ENCODE measurements at places on chromosomes 7 and 10.
A peak's percentile ranks its signal among the peaks of the same experiment; 100 is the strongest.

DNA sequence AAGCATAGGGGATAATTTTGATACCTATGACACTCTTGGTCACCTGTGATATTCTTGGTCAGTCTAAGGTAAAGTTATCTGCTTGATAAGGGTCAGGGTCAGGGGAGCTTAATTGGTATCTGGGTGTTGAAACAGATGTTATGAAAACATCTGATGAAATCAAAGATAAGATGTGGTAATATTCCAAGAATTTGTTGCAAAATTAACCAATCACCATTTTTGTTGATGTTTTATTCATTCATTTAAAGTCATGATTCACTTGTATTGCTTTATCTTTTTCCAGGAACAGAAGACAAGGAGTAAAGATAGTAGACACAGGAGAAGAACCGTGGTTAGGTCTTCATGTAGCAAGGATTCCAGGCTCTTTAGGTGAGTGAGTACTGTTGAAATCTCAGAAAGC lies 103.1 kb downstream of the SEMA3C start:
- no peak for DNase-seq

DNA sequence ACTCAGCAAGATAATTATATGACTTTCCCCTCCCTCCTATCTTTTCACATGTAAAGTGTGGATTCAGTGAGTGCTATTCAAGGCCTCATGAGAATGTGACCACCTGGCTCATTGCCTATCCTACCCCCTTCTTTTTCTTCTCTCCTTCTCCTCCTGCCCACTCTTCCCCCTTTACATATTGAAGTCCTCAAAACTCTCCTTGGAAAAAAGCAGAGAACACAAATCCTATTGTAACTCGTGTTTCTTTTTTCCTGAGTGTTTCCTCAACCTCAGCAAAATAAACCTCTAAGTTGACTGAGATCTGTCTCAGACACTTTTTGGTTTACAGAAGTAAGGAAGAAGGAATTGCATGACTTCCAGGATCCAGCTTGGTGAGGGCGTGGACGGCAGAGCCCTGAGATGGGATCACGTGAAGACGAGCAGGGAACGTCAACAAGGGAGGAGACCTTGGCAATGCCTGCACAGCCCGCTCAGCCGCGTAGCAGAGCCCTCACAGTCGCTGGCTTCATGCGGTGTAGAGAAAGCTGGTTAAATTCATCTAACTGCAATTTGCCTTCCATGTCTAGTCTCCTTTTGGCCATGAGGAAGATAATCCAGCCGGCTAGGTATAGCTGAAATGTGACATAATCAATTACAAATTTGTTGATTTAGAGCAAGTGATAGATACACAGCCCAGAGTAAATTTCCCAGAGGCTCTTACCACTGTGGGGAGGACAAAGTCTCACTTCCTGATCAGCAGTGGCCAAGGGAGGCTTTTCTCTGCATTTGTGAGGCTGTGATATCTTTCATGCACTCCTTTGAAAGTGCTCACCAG lies 75.7 kb downstream of the LYZL2 start:
- peak; percentile 7 for DNase-seq

GRCh38 chr7:142384493-142384922 lies 126.7 kb upstream of the PRSS58 start:
- no peak for DNase-seq

DNA sequence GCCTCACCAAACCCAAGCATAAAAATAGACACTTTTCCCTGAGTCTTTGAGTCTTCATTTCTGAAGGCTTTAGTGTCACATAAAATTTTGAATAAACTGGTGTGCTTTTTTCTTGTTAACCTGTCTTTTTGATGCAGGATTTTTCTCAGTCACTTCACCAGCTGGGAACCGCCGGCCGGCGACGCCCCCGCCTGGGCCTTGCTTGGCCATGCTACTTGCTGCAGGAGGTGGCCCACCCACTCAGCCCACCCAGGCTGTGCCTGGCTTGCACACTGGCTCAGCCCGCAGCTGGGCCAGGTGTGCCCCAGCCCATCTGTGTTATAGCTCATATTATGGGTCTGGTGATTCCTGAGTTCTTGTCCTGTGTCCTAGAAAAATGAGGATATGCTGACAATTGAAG lies 247.4 kb upstream of the CACNA2D1 start:
- DNase-seq: no peak

DNA sequence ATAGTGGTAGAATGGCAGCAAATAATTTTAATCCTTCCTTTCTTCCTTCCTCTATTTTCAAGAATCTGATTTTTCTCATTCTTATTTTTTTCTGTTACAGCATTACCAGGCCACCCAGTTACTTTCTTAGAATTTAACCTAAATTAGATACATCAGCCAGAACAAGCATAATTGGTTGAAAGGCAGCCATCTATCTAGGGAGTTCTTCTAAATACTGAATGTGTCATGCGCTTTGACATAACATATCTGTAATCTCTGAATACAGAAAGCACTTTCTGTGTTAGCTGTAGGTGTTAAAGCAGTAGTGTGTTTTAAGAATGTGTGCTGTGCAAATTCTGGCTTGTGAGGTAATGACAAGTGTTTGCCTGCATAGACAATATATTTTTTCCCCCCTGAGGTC lies 97.3 kb downstream of the BTRC start:
- DNase-seq: no peak

DNA sequence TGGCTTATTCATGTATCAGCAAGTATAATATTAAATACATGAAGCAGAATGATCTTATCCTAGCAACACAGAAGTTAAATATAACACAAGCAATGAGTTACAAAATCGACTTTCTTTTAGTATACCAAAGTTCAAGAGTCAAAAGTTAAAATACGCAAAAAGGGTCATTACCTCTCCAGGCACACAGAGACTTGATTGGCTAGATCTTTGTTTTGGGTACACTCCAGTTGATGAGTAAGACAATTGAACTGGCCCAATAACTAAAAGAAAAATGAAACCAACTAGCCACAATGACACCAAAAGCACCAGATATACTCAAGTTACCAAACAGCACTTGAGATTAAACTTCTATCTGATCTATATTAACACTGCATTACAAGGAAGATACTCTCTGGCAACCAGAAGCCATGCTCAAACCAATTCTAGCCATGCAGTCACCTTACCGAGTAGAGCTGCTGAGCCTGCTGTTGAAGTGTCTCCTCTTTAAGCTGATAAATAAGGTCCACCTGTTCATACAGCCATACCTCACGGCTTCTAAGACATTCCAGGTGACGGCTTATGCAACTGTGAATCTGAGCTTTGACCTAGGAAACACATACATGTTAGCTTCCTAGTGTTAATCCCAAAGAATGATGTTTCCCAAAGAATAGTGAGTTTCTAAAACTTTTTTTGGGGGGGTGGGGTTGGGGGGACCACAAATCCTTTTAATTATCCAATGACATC lies 15.6 kb downstream of the NCOA4 start:
- no peak for DNase-seq

DNA sequence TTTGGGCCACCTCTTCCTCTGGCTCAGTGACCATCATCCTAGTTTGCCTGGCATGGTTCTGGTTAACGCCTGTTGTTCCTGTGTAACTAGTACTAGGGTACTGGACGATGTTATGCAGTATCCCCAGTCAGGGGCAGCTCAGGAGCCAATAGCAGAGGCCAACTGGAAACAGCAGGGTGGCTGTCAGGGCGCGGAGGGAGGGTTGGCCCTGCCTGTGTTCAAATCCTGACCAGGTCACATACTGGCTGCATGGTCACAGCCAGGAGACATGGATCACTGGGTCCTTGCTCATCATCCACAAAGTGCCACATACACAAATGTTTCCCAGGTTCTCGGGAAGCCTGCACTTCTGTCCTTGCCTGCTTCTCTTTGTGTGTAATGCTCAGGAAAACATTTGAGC lies 12.3 kb upstream of the RBP3 start:
- no peak for DNase-seq

- no peak for DNase-seq
Observed at GRCh38 chr10:131870411-131870810, 30.4 kb upstream of the PPP2R2D start.

DNA sequence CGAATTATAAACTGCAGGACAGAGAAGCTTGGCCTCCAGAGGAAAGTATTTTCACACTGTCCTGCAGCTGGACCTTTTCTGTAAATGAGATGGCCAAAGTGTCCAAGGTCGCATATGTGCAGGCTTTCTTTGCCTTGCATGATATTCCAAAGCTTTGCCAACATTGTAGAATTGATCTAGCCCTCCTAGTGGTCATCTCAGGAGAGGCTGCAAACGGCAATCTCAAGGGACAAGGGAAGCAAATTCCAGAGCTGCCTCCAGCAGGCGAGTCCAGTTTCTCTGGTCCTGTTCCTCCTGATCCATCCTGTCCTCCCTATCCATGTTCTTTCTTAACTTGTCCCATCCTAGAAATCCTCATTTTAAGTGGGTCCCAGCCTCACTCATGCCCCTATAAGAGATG lies 373.4 kb upstream of the PCDH15 start:
- DNase-seq: no peak

- DNase-seq: no peak
Observed at GRCh38 chr10:62394556-62395018, 20.4 kb downstream of the ZNF365 start.

- no peak for DNase-seq
Observed at GRCh38 chr10:119418362-119418761, 124.2 kb downstream of the RGS10 start.

- no peak for DNase-seq
Observed at GRCh38 chr7:111132833-111133232, 41.9 kb downstream of the LRRN3 start.

DNA sequence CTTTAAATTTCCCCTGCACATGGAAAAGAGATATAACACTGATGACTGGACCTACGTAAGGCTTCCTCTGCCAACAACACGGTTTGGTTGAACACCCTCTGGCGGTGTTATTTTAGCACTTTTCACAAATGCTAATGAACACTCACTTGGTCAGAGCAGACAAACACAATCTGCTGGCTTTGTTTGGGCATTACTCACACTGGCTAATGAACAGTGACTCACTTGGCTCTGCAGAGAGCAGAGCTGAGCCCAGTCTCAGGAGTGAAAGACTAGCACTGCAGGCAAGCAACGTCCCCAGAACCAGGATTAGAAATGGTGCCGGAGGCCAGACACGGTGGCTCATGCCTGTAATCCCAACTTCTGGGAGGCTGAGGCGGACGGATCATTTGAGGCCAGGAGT lies 430.8 kb downstream of the PLXNA4 start:
- peak; percentile 29 for DNase-seq

- no peak for DNase-seq
Observed at GRCh38 chr10:53606981-53607380, 834.4 kb upstream of the MBL2 start.

DNA sequence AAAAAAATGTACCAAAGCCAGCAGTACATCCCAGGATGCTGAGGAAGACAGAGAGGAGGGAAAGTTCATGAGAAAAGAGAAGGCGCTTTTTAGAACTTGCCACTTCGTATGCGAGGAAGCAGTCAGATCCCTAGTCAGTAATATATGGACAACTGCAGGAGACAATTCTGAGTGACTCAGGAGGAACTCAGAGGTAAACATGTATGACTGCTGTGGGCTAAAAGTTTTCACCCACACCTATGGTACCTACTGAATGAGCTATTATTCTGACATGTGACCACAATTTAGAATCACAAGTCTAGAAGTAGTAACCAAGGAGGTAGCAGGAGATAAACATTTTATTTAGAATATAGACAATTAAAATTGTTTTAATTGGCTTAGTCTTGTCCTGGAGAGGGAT lies 126.5 kb downstream of the ICA1 start:
- no peak for DNase-seq

- DNase-seq: no peak
Observed at GRCh38 chr10:46229144-46229563, 57.6 kb upstream of the ANTXRL start.

DNA sequence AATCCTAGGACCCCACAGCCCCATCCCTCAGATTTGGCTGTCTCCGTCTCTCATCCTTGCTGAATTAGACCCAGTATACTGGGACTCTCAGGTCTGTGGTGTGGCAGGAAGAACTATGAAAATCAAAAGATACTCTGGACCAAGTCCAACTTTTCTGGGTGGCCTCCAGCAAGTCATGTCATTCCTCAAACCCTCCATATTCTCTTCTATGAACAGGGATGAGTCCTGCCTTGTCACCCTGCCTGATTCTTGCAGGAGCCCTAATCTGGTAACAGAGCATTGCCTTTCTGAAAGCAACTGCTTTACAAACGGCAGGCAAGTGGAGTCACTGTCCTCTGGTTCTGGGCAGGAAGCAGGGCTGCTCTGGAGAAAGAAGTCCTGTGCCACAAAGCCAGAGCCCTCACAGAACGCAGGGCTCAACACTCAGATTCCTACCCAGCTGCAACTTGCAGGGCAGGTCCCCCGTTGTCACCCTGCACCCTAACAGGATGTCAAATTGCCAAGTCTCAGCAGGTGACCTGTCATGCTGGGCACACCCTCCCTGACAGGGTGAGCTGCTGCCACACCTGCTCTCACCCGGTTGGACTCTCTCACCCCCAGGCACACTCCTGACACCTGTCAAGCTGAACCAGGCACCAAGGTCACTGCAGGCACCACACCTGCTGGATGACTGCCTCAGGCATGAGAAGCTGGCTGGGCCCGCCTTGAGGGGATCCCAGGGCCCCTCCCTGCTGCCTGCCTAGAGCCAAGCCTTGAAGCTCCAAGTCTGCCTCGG lies 227.7 kb downstream of the KCNMA1 start:
- no peak for DNase-seq

GRCh38 chr10:84908491-84908890 lies 580.1 kb downstream of the CCSER2 start:
- no peak for DNase-seq

GRCh38 chr7:142181966-142182365 lies 70.4 kb downstream of the MGAM2 start:
- DNase-seq: no peak

GRCh38 chr7:157730614-157731013 lies 393.8 kb downstream of the DNAJB6 start:
- DNase-seq: no peak

GRCh38 chr10:102998399-102998907 lies 80.4 kb downstream of the CNNM2 start:
- DNase-seq: no peak

DNA sequence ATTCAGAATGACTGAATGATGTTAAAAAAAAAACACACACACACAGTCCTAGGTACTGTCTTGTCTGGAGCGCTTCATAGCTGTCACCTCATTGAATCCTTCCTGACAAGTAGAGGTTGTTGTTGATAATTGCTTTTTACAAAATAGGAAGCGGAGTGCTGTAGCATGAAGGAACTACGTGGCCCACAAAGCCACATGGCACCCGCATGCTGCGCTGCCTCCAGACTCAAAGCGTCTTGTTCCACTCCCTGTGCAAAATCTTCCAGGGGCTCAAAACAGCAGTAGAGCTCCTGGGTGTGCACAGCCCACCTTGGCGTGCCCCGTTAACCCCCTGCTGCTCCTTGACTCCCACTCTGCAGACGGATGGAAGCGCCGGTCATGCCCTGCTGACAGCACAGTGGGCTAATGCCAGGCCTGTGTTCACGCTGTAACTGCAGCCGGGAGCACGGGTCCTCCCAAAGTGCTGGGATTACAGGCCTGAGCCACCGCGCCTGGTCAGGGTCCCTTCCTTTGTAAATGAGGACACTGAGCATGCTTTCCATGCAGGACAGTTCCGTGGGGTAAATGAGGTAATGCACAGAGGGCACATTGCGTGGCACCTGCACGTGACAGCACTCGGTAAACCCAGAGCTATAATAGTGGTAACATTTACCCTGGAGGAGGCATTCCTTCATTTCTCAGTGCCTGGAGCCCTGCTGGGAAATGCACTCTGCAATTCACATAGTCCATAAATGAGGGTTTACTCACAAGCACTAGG lies 91.1 kb upstream of the GNA12 start:
- peak; percentile 12 for DNase-seq

All from putamen (tissue), 1 donor.